ENCODE measurements at places on chromosomes 2 and 18.

DNA sequence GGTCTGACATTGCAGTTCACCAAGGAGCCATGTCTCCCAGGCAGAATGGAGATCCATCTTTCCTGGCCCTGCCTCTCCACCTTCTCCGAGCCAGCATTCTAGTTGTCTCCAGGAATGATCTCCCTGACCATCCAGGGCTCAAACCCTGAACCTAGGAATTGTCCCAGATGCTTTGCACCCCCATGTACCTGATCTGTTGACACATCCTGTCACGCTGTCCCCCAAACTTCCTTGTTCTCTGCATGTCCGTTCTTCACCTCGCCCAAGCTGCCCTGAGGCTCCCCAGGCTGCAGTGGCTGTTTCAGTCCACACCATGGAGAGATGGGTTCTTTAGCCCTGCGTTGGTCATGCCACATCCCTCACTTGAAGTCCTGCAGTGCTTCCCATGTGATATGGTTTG, 7.0 kb upstream of the MBP start:
- no peak for DNase-seq

- no peak for DNase-seq
Measured at GRCh38 chr2:29108225-29108624, 7.0 kb upstream of the CLIP4 start.

DNA sequence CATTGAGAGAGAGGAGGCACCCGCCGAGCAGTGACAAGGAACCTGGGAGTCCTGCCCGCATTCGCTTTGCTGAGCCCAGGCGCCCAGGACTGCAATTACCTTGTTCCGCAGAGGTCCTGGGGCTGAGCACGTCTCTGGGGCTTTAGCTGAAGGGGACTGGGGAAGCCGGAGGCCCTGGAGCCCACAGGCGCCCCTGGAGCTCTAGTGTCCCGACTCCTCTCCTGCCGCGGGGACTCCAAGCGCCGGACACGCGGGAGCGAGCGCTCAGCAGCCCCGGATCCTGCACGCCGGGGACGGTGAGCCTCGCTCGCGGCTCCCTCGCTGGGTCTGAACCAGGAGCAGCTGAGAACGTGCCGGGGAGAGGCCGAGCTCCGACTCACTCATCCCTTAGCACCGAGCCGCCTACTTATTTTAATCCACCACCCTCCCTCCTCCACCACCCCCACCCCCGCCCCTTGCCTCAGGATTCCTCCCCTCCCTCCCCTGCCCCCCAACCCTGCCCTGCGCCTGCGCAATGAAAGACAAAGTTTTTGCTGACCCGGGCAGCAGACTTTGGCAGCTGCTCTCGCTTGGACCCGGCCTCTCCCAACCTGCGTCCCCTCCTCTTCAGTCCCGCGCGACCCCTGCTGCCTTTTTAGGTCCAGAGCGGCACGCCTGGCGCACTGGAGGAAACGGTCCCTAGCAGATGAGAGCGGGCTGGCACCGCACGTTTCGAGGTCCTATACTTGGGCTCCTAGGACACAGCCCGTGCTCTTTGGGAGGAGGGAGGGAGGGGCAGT, at the start of gene OSR1:
Gene OSR1 (minus strand): TSS at position 382 of the 779 bp plus-strand sequence. CDS start 4,818 bp downstream, outside the sequence.
- no peak for DNase-seq

DNA sequence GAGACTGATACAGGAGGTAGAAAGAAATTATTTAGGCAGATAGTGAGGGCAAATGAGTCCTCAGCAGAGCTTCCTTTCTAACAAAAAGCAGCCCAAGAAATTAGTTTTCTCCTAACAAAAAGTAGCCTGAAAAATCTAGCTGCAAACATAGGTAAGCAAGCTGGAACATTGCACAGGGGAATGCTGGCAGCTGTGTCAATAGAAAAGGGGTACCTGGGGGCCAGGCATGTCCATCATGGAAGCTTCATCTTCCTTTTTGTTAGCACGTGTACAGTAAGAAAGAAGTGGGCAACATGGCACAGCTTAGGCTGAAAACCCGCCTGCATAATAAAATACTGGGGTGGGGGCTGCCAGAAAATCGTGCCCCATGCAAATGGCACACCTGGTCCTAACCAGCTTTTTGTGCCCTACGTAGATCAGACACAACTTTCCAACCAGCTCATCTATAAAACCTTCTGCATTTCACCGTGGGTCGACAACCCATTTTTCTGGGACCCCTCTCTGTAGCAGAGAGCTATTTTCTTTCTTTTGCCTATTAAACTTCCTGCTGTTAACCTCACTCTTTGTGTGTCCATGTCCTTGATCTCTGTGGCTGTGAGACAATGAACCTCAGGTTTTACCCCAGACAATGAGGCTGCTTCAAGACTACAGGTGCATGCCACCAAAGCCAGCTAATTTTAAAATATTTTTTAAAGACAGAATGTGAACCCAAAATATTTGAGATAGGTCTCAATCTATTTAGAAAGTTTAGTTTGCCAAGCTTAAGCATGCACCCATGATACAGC, 6.6 kb upstream of the MTHFD2 start:
- no peak for DNase-seq

GRCh38 chr2:115161081-115161770, 718.8 kb downstream of the DPP10 start:
- peak; percentile 29 for DNase-seq

DNA sequence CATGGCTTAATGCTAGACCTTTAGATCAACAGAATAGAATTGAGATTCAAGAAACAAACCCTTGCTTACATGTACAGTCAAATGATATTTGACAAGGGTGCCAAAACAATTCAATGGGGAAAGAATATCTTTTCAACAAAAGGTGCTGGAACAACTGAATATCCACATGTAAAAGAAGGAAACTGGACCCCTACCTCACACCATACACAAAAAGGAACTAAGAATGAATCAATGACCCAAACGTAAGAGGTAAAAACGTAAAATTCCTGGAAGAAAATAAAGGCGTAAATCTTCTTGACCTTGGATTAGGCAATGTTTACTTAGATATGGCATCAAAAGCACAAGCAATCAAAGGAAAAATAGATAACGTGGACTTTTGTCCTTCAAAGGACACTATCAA, 43.1 kb downstream of the BAZ2B start:
- DNase-seq = no peak
